NB4 (cell line): ENCODE measurements at places on chromosomes 2 and 18.
A peak's percentile ranks its signal among the peaks of the same experiment; 100 is the strongest.

DNA sequence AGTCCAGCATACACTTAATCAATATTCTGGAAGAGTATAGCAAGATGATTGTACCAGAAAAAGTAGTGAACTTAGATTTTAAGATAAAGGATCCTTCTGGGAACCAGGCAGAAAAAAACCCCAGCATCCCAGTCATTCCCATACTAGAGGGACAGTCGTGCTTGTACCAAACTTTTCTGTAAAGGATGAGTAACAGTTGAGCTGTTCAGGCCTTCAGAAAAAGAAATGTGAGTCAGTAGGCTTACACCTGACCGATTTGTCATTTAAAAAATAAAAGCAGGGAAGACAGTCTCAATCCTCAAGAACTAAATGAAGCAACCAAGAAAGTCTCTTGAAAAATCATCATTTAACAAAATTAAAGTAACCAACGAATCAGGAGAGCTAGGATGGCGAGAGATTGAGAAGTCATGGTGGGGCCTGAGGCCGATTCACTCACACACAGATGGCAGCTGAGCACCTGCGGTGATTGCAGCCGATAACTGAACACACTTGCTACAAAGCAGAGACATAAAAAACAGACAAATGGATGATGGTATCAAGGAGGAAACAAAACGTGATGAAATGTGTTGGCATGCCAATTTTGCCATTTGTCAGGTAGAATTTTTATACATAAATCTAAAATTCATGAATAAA is 170.0 kb upstream of the ALKAL2 start:
- DNase-seq = no peak

GRCh38 chr2:105912081-105912480 is 167.4 kb downstream of the NCK2 start:
- DNase-seq = no peak

GRCh38 chr2:67613227-67613626 is 216.1 kb downstream of the ETAA1 start:
- no peak for DNase-seq

DNA sequence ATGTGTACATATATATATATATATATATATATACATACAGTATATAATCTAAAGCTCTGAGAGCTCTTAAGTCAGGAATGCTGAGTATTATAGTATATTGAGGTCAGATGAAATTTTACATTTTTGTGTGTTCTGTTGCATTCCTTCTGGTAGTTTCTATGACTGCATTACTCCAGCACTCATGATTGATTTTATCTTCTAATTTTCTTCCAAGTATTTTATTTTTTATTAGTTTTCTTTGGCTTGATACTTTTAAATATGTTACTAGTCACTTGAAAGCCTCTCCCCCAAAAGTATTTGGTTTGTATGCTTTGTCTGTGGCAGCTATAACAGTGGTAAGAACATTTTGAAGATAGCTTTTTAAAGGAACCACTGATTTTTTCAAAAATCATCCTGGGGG is 25.0 kb downstream of the METTL21A start:
- DNase-seq = no peak

DNA sequence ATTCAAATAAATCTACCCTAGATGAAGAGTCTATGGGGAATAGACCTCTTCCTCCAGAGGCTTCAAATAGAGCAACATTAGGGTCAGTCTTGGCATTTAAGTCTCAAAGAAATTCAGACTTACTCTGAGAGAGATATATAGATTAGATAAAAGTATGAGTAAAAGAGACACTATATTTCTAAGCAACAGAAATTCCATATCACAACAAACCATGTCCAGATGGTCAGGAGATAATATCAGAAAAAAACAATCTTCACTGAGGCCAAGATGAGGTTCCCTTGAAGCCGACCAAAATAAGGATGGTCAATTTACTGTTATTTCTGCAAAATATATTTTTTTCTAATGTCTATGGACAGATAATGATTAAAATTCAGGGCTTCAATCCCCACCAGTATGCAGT is 89.1 kb upstream of the NOSTRIN start:
- DNase-seq = no peak

DNA sequence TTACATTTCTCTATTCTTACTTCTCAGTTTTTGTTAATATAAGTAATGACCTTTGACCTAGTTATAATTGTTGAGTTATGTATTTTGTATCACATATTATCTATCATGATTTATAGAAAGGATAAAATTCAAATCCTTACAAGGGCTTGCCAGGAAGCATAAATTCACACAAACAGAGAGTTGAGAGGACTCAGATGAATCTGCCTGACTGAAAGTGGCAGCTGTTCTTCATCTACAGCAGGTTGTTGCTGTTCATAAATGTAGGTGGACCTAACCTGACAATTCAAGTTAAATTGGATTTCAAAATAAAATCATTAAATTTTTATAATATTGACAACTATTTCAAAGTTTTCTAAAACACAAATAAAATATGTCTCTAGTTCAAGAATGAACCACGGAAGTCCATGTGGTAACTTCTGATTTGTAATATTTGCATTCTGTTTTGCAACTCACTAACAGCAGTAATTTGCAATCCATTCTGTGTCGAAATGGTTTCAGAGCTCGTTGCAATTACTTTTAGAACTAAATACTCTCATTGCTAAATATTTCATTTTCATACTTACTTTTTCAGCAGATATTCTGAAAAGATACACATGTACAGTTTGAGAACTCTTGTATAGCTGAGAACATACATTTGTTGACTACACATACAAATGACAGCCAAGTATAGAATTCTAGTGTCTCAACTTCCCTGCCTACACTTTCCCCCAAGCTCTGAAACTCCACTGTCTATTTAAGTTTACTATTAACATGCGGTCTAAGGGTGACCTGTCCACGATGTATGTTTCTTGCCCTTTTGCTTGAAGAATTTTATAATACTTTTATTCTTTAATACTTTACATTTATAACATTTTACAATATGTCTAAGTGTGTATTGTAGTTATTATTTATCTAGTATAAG is 25.7 kb downstream of the SCN7A start:
- DNase-seq = peak; percentile 71

GRCh38 chr18:68694316-68694715 is 20.6 kb downstream of the TMX3 start:
- DNase-seq = no peak
